ENCODE measurements at places on chromosomes 4 and X.
A peak's percentile ranks its signal among the peaks of the same experiment; 100 is the strongest.

DNA sequence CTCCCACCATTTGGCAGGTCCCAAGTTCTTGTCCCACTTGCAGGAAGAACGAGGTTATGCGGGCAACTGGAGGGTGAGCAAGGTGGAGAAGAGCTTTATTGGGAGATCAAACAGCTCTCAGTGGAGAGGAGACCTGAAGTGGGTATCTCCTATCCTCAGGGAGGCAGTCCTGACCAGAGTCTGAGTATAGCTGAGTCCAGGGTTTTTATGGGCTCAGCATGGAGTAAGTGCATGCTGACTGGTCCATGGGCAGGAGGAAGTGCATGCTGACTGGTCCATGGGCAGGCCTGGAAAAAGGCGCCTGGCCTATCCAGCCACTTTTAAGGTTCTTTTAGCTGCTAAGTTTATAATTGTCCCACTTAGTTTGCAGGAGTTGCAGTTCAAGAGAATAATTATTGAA lies 7.4 kb upstream of the HNRNPD start:
- DNase-seq, result no peak

GRCh38 chr4:78432896-78433295 lies 118.7 kb upstream of the ANXA3 start:
- DNase-seq, result no peak

DNA sequence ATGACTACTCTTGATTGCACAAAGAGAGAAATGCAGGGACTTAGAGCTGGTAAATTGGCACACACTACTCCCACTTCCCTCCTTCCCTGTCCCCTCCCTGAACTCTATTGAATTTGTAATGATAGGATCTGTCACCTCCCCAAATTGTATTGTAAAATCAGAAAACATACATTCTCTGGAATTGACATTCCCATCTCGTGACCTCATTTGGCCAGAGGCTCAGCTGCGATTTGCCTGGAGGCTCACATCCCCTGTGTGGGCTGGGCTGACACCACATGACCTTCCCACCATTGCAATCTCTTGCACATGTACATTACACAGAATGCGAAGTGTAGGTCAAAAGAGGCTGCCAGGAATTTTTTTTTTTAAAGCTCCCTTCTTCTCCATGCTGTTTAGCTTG lies 172.1 kb downstream of the MID1IP1 start:
- no peak for DNase-seq

- no peak for DNase-seq
Observed at GRCh38 chr4:106835919-106836318, 200.2 kb downstream of the DKK2 start.

GRCh38 chrX:31604629-31605221 lies 532.9 kb upstream of the FTHL17 start:
- no peak for DNase-seq

DNA sequence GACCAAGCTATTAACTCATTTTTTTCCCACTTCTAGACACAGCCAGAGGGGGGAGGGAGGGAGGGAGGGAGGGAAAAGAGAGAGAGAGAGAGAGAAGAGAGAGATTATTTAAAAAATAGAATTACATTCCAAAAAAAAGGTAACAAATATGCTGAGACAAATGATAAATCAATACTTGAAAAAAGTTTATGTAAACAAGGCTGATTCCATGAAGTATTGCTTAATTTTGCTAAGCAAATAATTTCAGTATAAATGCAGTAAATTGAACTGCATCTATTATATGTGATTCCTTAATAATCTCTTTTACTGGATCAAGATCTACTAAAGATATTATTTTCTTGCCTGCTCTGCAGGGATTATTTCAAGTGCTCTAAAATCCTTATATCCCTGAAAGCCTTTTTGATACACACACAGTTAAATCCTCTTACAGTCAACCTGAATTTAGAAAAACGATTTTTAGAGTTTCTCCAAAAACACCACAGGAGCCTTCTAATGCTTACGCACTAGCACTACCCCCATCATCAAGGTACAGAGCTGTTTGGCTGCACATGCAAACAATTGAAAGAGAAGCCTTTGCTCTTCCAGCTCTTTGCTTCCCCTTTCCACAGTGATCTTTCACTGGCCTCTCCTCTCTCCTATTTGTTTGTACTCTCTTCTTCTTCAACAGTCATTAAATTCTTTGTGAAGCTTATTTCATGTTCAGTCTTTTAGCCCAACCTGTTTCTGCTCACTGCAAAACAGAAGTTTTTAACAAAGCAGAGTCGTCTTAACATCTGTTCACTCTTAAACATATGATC lies 426.3 kb upstream of the FAM241A start:
- DNase-seq, result no peak

DNA sequence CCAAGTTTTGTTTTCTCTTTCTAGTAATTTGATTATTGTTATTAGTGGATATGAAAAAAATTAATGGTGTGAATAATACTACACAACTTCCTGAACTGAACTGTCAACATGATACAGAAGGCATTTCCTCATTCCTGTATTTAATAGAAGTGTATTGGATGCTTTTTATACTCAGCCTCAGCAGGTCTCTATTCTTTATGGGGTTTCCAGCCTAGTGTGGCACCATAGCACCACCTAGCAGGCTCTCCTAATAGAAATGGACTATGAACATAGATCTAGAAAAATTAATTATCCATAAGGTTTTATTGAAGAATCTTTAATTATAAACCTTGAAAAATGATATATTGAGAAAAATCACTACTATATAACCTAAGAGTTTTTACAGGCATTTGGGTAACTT lies 52.4 kb downstream of the GLRB start:
- peak; percentile 9 for DNase-seq

DNA sequence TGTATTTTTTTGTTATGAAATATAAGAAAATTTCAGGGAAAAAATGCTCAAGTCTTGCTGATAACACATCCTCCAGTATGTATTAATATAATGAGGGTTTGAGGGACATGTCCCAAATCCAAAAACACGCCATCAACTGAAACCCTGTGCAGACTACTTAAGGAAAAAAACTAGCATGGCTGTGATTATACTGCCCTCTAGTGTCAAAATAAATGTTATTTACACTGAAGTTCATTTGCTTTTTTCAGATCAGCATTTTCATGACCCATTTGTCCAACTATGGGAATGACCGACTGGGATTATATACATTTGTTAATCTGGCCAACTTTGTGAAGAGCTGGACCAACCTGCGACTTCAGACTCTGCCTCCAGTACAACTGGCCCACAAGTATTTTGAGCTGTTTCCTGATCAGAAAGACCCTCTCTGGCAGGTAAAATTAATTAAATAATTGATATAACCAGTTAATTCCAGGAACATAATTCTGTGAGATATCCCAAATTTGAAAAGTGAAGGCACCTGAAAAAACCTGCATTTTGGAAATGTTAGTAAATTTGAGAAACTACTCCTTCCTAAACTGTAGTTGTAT lies 128.5 kb downstream of the PRSS12 start:
- DNase-seq, result peak; percentile 65

DNA sequence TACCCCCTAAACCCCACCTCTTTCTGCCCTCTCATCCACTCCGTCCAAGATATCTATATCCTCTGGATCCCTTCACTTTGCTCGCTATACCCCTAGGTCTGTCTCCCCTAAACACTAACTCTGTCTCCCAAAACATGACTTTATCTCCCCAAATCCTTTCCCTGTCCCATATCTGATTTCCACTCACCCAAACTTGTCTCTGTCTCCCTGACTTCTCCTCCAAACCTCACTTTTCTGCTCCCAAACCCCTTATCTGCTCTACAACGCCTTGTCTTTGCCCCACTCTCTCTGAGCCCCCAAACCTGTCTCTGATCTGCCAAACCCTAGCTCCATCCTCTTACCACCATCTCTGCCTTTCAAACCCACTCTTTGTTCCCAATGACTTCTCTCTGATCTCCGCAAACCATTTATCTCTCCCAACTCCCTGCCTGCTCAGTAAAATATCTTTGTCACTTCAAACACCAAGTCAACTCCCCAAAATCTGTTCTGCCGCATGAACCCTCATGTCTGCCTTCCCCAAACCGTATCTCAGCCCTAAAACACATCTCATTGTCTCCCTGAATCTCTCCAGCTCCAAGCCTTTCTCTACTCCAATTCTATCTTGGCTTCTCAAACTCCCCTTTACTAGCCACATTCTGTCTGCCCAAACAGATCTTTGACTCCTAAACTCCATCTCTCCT lies 575 bp downstream of the GATA1 start:
- DNase-seq, result no peak

- DNase-seq, result peak; percentile 82
Observed at GRCh38 chrX:7083468-7084396, 63.8 kb upstream of the STS start.

DNA sequence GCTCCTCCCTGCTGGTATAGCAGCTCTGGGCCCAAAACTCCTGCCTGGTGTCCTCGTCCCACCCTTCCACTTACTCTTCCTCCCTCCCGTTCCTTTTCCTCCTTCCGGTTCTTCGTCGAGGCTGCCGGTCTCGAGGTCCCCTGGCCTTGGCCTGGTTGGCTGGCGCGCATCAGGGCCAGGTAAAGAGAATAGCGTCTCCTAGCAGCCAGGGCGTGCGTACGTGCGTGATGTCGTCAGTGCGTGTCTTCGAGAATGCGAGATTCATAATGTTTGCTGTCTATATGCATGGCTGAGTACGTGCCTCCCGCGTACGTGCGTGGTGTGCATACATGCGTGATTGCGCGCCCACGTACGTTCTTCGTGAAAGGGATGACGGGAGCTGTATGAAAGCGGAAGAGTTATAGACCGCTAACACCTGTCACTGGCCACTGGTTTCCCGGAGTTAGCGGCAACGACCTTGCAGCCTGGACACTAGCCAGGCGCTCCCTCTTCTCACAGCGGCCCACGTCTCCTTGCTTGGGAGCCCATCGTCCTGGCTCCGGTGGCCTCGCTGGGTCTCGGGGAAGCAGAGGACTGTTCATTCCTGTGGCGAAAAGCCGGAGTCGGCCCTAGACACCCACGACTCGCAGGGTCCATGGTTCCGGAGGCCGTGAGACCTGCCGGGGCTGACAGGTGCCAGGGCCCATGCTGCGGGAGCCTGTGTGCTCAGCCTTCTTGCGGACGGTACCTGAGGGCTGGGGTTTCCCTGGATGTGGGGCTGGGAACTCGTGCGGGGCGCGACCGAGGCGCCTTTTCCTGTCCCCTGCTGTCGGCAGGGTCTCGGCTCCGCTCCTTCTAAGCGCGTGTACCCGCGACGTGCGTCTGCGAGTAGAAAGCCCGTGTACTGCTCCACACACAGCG lies at the start of gene EOLA1:
Gene EOLA1, plus strand, starts transcription at position 392 of the 900 bp plus-strand sequence. CDS start 4,619 bp downstream, outside the sequence.
- peak; percentile 91 for DNase-seq

GRCh38 chrX:119145241-119145653 lies 17.6 kb upstream of the KIAA1210 start:
- no peak for DNase-seq

DNA sequence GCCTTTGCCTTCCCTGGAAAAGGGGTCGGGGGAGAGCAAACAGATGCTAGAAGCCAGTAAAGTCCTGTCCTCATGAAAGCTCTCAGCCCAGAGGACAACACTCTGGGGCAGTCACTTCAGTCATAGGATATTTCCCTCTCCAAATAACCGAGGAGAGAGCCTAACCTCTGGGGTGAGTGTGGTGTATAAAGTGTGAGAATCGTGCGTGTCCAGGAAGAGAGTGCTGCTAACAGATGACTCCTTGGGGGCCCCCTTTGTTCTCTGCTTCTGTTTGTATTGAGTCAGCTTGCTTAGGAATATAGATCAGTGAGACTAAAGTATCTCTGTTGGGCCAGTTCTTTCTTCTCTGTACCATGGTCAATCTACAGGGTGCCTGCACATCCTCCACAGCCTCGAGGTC lies 247.2 kb downstream of the PALLD start:
- no peak for DNase-seq

DNA sequence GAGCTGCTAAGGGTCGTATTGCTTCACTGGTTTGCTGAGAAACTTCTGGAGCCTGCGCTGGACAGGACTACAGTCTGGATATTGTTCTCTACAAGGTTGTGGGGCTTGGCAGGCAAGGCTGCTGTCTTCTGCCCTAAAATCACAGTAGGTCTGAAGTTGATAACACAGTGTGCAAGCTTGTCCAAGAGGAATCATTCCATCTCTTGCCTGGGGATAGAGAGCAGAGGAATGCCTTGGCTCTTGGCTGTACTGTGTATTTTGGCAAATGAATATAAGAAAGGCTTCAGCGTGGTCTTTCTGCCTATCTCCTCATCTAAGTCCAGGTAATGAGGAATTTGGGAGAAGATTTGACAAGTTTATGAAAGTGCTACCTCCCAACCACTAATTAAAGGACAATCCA lies 9.4 kb upstream of the RASL11B start:
- DNase-seq, result no peak

DNA sequence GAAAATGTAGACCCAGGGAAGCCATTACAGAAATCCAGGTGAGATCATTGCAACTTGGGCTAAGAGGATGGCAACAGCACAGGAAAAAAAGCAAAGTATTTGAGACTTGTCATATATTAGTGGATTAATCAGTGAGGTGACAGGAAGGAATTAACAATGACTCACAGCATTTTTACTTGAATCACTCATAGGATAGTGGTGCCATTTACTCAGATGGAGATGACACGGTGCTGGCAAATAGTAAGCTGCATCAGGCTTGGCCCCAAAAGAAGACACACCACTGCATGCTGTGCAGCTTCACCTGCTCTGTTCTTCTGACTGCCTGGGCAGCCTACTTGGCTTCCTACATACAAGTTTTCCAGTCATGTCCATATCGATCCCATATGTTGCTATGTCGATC lies 144.8 kb downstream of the FRYL start:
- DNase-seq, result no peak

- no peak for DNase-seq
Observed at GRCh38 chrX:16711893-16712547, 449 bp downstream of the CTPS2 start.
